ENCODE measurements at places on chromosomes 1 and 21. TPM values are rescaled to one million over a fixed set of nuclear protein-coding genes. Genes with fewer than 3 reads are reported as not detected.

DNA sequence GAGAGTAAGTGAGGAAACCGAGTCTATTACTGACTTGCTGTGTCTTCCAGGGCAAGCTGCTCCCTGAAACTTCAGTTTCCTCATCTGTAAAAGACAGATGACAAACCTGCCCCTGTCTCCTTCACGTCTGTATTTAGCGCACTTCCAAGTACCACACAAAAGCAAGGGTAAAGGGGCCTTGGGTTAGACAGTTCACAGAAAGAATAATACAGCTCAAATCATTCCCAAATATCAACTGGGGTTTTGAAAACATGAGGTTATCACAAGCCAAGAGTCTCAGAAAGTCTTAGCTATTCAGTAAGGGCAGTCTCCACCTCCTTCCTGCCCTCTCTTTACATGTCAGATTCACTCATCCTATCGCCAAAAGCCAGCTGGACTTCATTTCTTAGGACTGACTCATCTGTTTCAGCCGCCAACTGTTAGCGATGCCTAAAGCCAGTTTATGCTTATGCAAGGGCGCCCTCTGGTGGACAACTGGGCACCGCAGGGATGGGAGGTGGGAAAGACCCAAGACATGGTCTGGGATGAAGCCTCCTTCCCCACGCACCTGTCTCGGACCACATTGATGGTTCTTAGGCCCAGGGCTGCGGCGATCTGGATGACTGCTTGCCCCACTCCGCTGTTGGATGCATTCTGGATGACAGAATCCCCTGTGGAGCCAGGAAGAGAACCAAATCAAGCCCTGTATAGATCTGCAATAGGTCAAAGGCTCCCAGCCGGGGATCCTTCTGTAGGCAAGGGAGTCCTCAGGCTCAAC lies 21.1 kb upstream of the SRSF4 start:
- peak; percentile 88 for DNase-seq

Gene SPATA46
- total RNA-seq, result not detected

DNA sequence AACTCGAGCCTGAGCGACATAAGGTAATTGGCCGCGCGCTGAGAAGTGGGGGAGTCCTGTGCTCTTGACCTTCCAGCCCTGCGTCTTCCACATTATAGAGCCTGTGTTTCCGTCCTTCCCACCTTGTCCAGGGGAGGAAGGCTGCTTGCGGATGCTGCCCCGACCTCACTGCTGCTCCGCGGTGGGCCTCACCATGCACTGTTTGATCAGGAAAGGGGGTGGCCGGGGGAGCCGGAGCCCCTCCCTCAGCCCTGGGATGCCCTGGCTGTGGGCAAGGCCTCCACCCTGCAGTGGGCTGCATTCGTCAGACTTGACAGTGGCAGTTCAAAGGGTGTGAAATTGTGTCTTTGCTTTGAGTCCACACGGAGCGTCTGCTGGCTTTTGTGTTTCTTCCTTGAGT lies 30.1 kb downstream of the PCNT start:
- DNase-seq, result no peak

DNA sequence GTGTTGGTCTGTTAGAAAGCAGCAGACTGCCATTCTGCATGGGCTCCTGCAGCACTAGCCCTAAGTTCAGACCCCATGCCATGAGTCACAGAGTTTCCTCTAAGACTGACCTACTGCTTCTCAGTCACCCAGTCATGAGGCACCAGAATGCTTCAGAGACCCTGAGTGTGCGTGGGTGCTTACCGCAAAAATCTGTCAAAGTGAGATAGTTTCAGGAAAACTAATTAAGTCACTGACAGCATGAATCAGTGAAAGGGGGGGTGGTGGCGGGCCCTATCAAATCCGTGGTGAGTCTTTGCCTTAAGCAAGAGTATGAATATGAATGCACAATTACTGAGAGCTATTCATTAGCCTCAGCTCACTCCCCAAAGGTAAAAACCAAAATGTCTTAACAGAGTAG lies 98.1 kb downstream of the KCTD3 start:
- no peak for DNase-seq

Gene FMO5
- not detected for total RNA-seq

GRCh38 chr1:47587891-47588582 lies 150.2 kb downstream of the FOXD2 start:
- DNase-seq, result no peak

Gene NOS1AP
- total RNA-seq, result not detected
